Activated CD8-positive, alpha-beta T cell treated with anti-CD3 and anti-CD28 coated beads for 36 hours (primary cell): ENCODE measurements at places on chromosomes 3 and 15. TPM values are rescaled to one million over a fixed set of nuclear protein-coding genes. Genes with fewer than 3 reads are reported as not detected.

DNA sequence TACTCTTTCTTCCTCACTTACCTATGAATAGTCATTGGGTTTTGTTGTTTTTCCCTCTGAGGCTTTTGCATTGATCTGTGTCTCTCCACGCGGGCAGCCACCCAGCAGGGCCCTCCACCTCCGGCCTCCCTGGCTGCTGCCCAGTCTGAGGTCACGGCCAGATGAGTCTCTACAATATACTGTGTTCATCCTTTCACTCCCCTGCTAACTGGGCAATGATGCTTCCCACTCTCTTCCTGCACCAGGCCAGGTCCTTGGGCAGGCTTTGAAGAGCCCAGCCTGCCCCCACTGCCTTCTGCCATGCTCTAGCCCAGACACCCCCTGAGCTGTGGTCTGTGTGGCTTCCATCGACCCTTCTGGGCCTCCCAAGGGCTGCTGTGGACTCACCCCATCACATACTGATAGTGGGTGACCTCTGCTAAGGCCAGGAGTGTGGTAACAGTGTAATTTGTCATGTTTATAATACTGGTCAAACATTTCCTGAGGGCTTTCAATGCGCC, 18.0 kb downstream of the PDIA5 start:
- H3K27ac ChIP-seq = no peak overlapping the region
- H3K4me1 ChIP-seq = peaks cover 43% of the 10 kb centered on the region
- no peak overlapping the region for H3K4me3 ChIP-seq
- DNase-seq = no peak
- no peaks in the 10 kb centered on the region for H3K27me3 ChIP-seq
- H3K36me3 ChIP-seq = peaks cover 4% of the 10 kb centered on the region

- peaks cover 8% of the 10 kb centered on the region for H3K27me3 ChIP-seq
- no peak for DNase-seq
- no peak overlapping the region for H3K4me3 ChIP-seq
- no peak overlapping the region for H3K27ac ChIP-seq
Observed at GRCh38 chr3:195007766-195008165, 263.2 kb downstream of the XXYLT1 start.

- no peaks in the 10 kb centered on the region for H3K36me3 ChIP-seq
- DNase-seq = no peak
- no peak overlapping the region for H3K4me3 ChIP-seq
- no peaks in the 10 kb centered on the region for H3K4me1 ChIP-seq
- no peak overlapping the region for H3K27ac ChIP-seq
Observed at GRCh38 chr15:47266566-47266965, 450.7 kb upstream of the SEMA6D start.

The ALPK3 gene
- total RNA-seq = 0.16 TPM
